ENCODE measurements at places on chromosomes 11 and 22.

DNA sequence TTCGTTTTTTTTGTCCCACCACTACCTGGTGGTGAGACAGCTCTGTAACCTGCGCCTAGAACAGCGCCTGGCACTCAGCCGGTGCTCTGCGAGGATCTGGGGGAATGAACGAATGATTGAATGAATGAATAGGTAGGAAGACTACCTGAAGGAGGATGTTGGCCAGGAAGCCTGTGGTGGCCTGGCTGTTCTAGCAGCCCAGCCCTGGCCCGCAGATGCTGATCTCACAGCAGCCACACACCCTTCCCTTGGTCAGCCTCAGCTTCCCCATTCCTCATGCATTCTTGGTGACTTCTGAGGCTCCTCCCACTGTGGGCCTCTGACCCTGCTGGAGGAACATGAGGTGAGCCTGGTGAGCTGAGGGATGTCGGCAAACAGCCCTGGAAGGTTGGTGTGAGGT is 3.7 kb downstream of the TRPM5 start:
- no peak for DNase-seq

DNA sequence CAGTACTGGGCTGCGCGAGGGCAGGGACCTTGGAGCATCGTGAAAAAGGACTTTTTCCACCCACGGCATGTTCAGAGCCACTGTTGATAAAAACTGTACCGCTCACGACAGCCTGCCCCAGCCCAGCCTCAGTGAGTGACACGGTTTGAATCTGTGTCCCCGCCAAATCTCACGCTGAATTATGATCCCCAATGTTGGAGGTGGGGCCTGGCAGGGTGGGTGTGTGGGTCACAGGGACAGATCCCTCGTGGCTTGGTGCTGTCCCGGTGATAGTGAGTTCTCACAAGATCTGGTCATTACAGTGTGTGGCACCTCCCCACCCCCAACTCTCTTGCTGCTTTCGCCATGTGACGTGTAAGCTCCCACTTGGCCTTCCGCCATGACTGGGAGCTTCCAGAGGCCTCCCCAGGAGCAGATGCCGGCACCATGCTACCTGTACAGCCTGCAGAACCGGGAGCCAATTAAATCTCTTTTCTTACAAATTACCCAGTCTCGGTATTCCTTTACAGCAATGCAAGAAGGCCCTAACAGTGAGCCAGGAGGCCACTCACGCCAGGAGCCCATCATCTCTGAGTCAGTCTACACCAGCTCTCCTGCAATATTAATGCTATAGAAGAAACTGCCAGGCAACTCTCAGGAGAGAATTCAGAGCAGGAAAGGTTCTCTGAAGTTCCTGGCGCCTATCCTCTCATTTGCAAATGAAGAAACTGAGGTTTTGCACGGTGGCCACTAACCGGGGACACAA is 1.3 kb downstream of the TOLLIP start:
- DNase-seq: no peak

- no peak for DNase-seq
These were observed 885 bp downstream of the TRMU start for GRCh38 chr22:46336119-46337078.

DNA sequence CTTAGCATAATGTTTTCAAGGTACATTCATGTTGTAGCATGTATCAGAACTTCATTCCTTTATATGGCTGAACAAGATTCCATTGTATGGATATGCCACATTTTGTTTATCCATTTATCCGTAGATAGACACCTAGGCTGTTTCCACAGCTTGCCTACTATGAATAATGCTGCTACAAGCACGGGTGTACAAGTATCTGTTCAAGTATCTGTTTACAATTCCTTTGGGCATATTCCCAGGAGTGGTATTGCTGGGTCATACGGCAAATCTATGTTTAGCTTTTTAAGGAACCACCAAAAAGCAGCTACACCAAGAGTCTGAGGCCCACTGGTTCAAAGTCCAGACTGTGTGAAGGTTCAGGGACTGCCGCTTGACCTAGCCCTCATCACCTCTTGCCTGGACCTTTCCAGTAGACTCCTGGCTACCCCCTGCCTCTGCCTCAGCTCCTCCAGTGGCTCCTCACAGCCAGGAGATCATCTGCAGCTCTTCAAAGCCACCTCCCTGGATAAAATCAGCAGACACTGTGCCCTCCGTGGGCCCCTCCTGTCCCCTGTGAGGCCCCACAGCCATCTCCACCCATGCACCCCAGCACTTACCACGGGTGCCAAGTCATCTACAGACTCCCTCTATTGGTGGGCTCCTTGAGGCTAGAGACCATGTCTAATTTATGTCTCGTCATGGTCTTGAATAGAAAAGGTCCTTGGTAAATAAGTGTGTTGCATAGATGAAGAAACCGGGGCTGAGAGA is 160.3 kb downstream of the MN1 start:
- DNase-seq: no peak

Data from activated CD4-positive, alpha-beta T cell treated with anti-CD3 and anti-CD28 coated beads, Interleukin-2, amount 50 U/mL, for 4 hours (primary cell).